ENCODE measurements at places on chromosomes 3 and 15. TPM values are rescaled to one million over a fixed set of nuclear protein-coding genes. Genes with fewer than 3 reads are reported as not detected.

Gene CD86
- total RNA-seq: 5.1 TPM

Gene C2CD4B
- 5.9 TPM for total RNA-seq

Gene GOLGA8J
- not detected for total RNA-seq

DNA sequence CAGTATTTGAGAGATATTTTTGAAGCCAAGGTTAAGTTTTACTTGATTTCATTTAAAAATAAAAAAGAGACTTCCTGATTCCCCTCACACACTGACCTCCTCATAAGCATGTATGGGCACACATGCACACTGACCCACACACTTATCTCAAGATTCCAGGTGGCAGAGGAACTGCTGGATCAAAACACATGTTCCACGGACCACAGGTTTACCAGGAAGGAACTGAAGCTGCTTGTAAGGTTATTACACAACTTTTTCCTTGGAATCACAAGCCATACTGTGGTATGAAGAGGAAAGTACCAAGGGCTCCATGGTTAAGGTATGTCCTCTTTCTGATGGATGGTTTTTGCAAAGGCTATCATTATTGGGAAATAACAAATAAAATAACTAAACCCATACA lies 7.5 kb downstream of the CLDN1 start:
- no peaks in the 10 kb centered on the region for H3K27me3 ChIP-seq
- no peak overlapping the region for H3K4me3 ChIP-seq
- DNase-seq: no peak
- no peak overlapping the region for H3K27ac ChIP-seq
- no peaks in the 10 kb centered on the region for H3K36me3 ChIP-seq

GRCh38 chr3:23402728-23403492 lies 199.8 kb downstream of the UBE2E2 start:
- H3K4me1 ChIP-seq: no peaks in the 10 kb centered on the region
- H3K27me3 ChIP-seq: no peaks in the 10 kb centered on the region
- H3K4me3 ChIP-seq: no peak overlapping the region
- H3K27ac ChIP-seq: no peak overlapping the region
- no peak for DNase-seq

DNA sequence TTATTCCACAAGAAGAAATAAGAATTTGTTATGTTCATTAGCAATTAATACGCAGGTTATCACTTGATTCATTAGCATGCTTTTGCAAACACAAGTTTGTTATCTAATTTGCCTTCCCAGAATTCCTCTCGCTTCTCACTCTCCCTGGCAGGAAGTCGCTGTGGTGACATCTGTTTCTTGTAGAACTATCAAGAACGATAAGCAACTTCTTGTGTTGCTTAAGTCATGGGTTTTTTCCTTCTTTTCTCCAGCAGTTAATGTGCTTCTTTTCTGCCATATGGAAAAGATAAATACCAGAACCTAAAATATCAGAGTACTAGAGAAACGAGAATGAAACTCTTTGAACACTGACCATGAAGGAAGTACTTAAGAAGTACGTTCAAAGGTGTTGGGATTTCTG lies 99.8 kb upstream of the CHMP2B start:
- no peaks in the 10 kb centered on the region for H3K4me1 ChIP-seq
- no peak for DNase-seq
- H3K27me3 ChIP-seq: no peaks in the 10 kb centered on the region
- H3K36me3 ChIP-seq: no peaks in the 10 kb centered on the region

- H3K27ac ChIP-seq: no peak overlapping the region
- H3K36me3 ChIP-seq: no peaks in the 10 kb centered on the region
- DNase-seq: no peak
- no peaks in the 10 kb centered on the region for H3K27me3 ChIP-seq
- H3K4me1 ChIP-seq: peaks cover 5% of the 10 kb centered on the region
- no peak overlapping the region for H3K4me3 ChIP-seq
These were observed 122.8 kb upstream of the LPP start for GRCh38 chr3:188031121-188031520.

GRCh38 chr3:155211940-155212339 lies 81.5 kb downstream of the STRIT1 start:
- no peaks in the 10 kb centered on the region for H3K4me1 ChIP-seq
- H3K4me3 ChIP-seq: no peak overlapping the region
- H3K27ac ChIP-seq: no peak overlapping the region
- no peaks in the 10 kb centered on the region for H3K27me3 ChIP-seq
- no peaks in the 10 kb centered on the region for H3K36me3 ChIP-seq
- no peak for DNase-seq

DNA sequence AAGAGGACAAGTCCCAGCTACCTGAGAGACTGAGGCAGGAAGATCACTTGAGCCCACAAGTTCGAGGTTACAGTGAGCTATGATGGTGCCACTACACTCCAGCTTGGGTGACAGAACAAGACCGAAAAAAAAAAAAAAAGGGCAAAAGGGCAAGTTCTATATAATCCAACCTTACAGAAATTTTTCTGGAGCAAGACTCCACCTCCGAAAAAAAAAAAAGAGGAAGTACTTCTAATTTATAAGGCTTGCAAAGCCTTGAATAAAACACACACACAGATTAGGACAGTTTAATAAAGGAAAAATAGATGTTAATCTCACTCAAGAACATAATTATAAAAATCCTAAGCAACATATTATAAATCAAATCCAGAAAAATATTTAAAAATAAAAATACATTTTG lies 14.4 kb upstream of the XYLB start:
- H3K27me3 ChIP-seq: no peaks in the 10 kb centered on the region
- H3K4me1 ChIP-seq: no peaks in the 10 kb centered on the region
- no peak overlapping the region for H3K27ac ChIP-seq
- no peak for DNase-seq

DNA sequence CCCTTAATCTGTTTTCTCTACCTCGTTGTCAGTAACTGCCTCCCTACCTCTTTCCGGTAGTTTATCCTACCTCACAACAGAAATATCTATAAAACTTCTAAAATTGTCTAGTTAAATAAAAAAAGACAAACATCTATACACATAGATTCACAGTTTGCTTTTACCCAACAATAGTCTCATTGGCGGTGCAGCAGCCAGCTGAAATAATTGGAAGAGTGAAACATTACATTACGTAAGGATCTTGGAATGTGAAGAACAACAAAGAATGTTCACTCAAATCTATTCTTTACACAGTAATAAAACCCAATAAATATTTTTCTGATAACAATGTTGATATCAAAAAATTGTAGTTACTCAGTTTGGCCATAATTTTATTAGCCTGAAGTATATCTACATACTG lies 115.5 kb upstream of the ARPP21 start:
- no peaks in the 10 kb centered on the region for H3K4me1 ChIP-seq
- H3K36me3 ChIP-seq: no peaks in the 10 kb centered on the region
- H3K27me3 ChIP-seq: no peaks in the 10 kb centered on the region

DNA sequence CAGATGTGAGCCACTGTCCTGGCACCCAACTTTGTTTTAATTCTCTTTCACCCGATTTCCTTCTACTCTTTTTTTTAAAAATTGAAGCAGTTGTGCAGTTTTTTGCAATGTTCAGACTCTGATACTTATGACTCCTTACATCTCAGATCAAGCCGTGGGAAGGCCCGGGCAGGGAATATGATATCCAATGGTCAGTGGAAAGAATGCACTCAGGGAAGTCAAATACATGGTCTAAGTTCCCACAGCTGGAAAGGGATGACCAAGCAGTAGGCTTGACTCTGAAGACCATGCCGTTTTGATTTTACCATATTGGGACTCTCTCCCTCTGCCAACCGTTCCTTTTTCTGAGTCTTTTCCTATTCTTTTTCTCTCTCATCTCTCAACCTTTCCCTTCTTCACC lies 157.2 kb downstream of the RPLP1 start:
- no peak overlapping the region for H3K4me3 ChIP-seq
- DNase-seq: peak; percentile 13
- H3K27ac ChIP-seq: no peak overlapping the region
- H3K36me3 ChIP-seq: no peaks in the 10 kb centered on the region
- no peaks in the 10 kb centered on the region for H3K27me3 ChIP-seq

DNA sequence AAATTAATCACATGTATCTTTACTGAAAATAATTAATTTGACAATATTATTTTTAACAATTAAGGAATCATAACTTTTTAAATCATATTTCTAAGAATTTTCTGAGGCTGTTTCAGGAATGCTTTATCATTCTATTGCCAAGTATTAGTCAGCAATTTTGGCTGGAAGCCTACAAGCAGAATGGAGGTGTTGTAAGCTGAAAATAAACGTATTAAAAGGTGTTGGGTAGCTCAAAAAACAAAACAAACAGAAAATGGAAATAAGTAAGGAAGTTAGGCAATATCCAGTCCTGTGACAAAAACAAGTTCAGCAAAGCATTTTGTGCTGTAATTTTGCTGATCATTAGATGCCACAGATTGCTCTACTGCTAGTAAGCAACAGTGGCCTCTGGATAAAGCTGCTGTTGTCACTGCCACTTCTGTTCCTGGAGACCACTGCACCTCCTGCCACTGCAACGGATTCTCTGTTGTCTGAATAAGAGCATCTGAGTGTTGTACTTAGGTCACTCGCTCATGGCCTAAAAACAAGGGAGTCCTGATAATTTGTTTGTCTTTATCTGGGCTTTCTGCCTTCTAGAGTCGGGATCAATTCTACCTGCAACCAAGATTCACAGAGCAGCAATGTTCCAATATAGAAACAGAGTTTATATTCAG lies 63.5 kb upstream of the SLITRK3 start:
- no peaks in the 10 kb centered on the region for H3K36me3 ChIP-seq
- no peak overlapping the region for H3K4me3 ChIP-seq
- no peaks in the 10 kb centered on the region for H3K4me1 ChIP-seq
- DNase-seq: no peak
- no peak overlapping the region for H3K27ac ChIP-seq
- no peaks in the 10 kb centered on the region for H3K27me3 ChIP-seq

GRCh38 chr3:133742351-133743091 lies 3.7 kb upstream of the TF start:
- H3K27ac ChIP-seq: no peak overlapping the region
- H3K4me3 ChIP-seq: no peak overlapping the region
- no peak for DNase-seq
- H3K27me3 ChIP-seq: no peaks in the 10 kb centered on the region

DNA sequence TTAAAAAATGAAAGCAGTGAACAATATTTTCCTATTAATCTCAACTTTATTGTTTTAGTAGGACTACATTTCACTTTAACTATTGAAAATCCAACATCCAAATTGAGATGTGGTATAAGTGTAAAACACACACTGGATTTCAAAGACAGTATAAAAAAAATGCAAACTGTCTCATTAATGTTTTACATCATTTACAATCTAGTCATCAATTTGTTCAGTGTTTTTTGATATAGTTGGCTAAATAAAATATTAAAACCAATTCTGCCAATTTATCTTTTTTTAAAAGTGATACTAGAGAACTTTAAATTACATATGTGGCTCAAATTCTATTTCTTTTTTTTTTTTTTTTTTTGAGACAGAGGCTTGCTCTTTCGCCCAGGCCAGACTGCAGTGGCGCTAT lies 95.1 kb downstream of the NPTN start:
- H3K27ac ChIP-seq: no peak overlapping the region
- DNase-seq: no peak
- no peak overlapping the region for H3K4me3 ChIP-seq
- H3K27me3 ChIP-seq: no peaks in the 10 kb centered on the region
- no peaks in the 10 kb centered on the region for H3K36me3 ChIP-seq
- H3K4me1 ChIP-seq: no peaks in the 10 kb centered on the region

Measured in right atrium auricular region (tissue), 2 donors.